ENCODE measurements at places on chromosomes 11 and 22. TPM values are rescaled to one million over a fixed set of nuclear protein-coding genes. Genes with fewer than 3 reads are reported as not detected.

The SERHL2 gene
- 1.0 TPM for total RNA-seq

DNA sequence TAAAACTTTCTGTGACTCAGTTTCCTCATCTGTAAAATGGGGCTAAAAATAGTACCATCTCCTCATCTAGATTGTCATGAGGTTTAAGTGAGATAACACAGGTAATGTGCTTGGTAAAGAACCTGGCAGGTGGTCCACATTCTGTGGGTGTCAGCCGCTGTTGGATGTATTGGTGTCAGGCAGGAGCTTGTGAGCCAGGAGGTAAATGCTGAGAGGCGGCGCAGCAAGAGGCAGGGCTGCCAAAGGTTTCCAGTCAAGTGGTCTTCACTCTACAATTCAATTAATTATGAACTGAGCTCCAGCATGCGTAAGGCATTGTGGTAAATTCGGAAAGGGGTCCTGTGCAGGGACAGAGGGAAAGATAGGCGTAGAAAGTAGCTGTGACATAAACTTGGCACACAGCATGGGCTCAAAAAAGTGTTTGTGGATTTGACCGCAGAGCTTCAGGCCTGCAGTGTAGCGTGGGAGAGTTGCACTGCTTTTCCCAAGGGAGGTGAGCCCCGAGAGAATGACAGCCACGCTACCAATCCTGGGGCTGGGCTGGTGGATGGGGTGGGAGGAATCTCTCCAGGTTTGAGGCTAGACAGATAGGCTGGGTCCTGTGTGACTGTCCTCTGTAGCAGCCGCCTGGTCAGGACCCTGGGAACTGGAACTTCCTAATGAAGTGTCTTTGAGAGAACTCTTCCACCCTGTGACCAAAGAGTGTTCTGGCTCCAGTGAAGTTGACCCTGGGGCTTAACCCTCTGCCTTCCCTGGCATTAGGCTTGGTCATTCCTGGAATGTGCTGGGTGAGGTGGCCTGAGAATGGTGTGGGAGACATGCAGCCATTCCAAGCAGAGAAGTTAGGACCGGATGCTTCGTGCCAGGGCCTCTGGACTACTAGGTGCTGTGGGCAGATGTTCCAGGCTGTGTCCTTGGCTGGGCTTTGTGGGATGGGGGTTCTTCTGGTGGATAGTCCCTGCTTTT, 122.4 kb downstream of the FEZ1 start:
- no peak for DNase-seq
- H3K4me3 ChIP-seq, result no peak overlapping the region
- peaks cover 17% of the 10 kb centered on the region for H3K4me1 ChIP-seq

- H3K4me1 ChIP-seq, result peaks cover 3% of the 10 kb centered on the region
- no peak within 1 kb of the TSS for H3K4me3 ChIP-seq
- no peak for DNase-seq
- peaks cover 30% of the 10 kb centered on the region for H3K27me3 ChIP-seq
- H3K36me3 ChIP-seq, result no peaks in the 10 kb centered on the region
Measured at GRCh38 chr22:22520020-22520656, at the start of gene ZNF280A. Gene ZNF280A, minus strand, starts transcription at chr22:22520270. Its CDS starts 4,640 bp downstream, at chr22:22515630.

GRCh38 chr11:28107191-28107749, 686 bp downstream of the KIF18A start:
- peak overlapping the region; percentile 98 for H3K4me3 ChIP-seq
- H3K36me3 ChIP-seq, result no peaks in the 10 kb centered on the region
- no peak for DNase-seq
- H3K4me1 ChIP-seq, result peaks cover 39% of the 10 kb centered on the region

The BIRC3 gene
- total RNA-seq, result 0.29 TPM

DNA sequence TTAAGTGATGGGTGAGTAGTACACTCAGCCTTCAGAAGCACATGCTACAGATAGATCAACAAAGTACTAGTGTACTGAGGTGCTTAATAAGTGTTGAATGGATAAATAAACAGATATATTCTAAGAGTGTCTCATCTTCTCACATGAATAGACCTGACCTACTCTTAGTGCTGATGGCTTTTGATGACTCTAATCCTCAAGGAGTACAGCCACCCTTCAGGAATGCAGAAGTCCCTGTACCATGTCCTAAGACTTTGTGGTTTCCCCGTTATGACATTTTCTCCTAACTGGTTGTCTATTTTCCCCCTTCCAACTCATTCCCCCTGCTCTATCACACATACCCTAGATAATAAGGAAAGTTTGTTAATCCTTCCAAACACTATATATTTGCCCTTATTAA, 61.6 kb downstream of the C11orf65 start:
- no peak for DNase-seq
- no peaks in the 10 kb centered on the region for H3K36me3 ChIP-seq
- H3K27me3 ChIP-seq, result no peaks in the 10 kb centered on the region
- H3K4me1 ChIP-seq, result peaks cover 22% of the 10 kb centered on the region
- H3K27ac ChIP-seq, result no peak overlapping the region

GRCh38 chr11:133903056-133903455, 53.7 kb downstream of the IGSF9B start:
- no peak for DNase-seq
- H3K4me1 ChIP-seq, result no peaks in the 10 kb centered on the region
- H3K27ac ChIP-seq, result no peak overlapping the region

The FOLH1 gene
- not detected for total RNA-seq

DNA sequence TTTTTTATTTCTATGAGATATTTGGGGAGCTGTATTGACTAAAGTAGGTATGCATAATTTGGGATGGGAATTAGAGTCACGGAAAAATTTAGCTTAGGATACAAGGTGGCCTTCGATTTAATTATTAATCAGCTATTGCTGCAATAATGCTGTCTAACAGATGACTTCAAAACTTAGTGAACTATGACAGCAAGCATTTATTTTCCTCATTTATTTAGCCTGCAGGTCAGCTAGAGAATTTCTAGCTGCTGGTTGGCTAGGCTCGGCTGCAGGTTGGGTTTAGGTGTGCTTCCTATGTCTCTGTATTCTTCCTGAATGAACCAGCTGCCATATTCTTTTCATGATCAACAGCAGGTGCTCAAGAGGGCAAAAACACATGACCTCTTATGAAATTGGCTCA, 181.8 kb upstream of the RAG2 start:
- H3K36me3 ChIP-seq, result no peaks in the 10 kb centered on the region
- H3K4me3 ChIP-seq, result no peak overlapping the region
- no peak overlapping the region for H3K27ac ChIP-seq
- no peaks in the 10 kb centered on the region for H3K4me1 ChIP-seq
- no peaks in the 10 kb centered on the region for H3K27me3 ChIP-seq

The ANGPTL5 gene
- not detected for total RNA-seq

The CABP7 gene
- total RNA-seq, result 0.12 TPM

DNA sequence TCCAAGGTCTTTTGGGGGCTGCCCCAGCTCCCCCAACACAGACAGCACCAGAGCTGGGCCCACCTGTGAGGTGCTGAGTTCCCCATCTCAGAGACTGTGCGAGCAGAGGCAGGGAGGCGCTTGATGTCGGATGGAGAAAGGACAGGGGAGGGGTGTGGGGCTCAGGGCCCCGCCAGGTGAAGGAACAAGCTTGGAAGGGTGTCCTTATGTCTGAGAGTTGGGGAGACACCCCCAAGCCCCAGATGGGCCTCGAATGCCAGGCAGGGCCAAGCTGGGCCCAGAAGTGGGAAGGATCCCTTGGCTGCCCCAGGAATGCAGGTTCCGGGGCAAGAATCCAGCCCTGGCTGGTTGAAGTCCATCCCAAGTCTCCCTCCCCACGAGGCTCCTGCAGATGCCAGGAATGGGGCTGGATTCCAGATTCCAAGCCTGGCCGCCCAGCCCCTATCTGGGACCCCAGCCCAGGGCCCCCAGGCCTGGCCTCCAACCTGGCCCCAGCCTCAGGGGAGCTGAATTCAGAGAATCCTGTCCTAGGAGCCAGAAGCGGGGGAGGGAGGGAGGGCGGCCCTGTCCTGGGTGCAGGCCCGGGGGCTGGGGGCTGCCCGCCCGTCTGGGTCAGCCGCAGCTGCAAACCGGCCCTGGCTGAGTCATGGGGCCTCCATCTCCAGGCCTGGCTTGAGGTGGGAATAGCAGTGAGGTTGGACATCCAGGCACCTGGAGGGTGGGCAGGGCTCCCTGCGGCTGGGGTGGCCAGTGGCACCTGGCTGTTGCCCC, 50.9 kb downstream of the CDKN1C start:
- H3K27ac ChIP-seq, result no peak overlapping the region
- no peaks in the 10 kb centered on the region for H3K36me3 ChIP-seq
- H3K4me3 ChIP-seq, result no peak overlapping the region
- no peak for DNase-seq

GRCh38 chr11:78139422-78140391, at the start of gene ALG8:
Gene ALG8, minus strand, starts transcription at chr11:78139626. Its CDS starts 38 bp downstream, at chr11:78139588.
- H3K27ac ChIP-seq, result peak within 1 kb of the TSS; percentile 97
- H3K4me3 ChIP-seq, result peak within 1 kb of the TSS; percentile 97
- no peaks in the 10 kb centered on the region for H3K27me3 ChIP-seq
- DNase-seq, result peak; percentile 89
- H3K36me3 ChIP-seq, result peaks cover 12% of the 10 kb centered on the region
- H3K4me1 ChIP-seq, result peaks cover 18% of the 10 kb centered on the region

The TP53I11 gene
- 71.8 TPM for total RNA-seq

The DDIAS gene
- total RNA-seq, result 7.8 TPM

DNA sequence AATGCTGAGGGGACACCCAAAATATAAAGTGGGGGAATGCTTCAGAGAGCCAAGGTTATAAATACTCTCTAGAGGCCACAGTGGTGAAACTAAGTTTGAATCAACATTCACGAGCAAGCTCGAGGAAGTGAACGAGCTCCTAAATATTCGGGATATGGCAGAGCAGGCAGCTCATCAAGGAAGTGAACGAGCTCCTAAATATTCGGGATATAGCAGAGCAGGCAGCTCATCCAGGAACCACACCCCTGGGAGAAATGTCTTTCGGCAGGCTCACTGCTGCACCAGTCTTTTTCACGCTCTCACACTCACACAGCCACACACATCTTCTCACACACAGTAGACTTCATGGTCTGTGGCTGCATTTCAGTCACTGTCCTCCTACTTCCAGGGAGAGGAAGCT, 787.5 kb downstream of the OPCML start:
- no peaks in the 10 kb centered on the region for H3K4me1 ChIP-seq
- no peak overlapping the region for H3K4me3 ChIP-seq
- H3K27me3 ChIP-seq, result peaks cover 28% of the 10 kb centered on the region
- DNase-seq, result no peak
- H3K36me3 ChIP-seq, result no peaks in the 10 kb centered on the region
- H3K27ac ChIP-seq, result no peak overlapping the region

The DDB1 gene
- 251 TPM for total RNA-seq

GRCh38 chr11:112279901-112280267, 19.2 kb upstream of the PLET1 start:
- no peak overlapping the region for H3K27ac ChIP-seq
- peaks cover 3% of the 10 kb centered on the region for H3K4me1 ChIP-seq
- peak; percentile 65 for DNase-seq
- peak overlapping the region; percentile 71 for H3K4me3 ChIP-seq

The TST gene
- 41.9 TPM for total RNA-seq

The MYEOV gene
- total RNA-seq, result not detected

- H3K27me3 ChIP-seq, result peaks cover 44% of the 10 kb centered on the region
- no peak overlapping the region for H3K27ac ChIP-seq
- no peak overlapping the region for H3K4me3 ChIP-seq
- DNase-seq, result no peak
- no peaks in the 10 kb centered on the region for H3K4me1 ChIP-seq
- no peaks in the 10 kb centered on the region for H3K36me3 ChIP-seq
Measured at GRCh38 chr22:32177221-32177765, 18.2 kb upstream of the C22orf42 start.

The UBE4A gene
- 49.8 TPM for total RNA-seq

DNA sequence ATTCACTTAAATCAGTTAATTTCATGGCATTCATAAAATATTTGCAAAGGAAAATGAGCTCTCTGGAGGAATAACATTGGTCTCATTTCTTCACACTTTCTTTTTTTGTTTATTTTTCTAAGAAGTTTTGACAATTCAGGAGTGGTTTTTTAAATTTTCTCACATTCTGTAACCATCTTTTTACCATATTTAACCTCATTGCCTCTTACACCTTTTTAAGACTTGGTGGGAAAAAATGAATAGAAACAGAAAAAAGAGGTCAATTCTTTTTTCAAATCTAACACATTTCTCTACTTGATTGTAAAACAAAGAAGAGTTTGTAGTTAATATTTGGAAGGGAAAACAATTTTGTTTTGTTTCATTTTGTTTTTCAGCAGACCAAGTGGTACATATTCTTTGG, 1034.7 kb upstream of the RAG2 start:
- H3K27me3 ChIP-seq, result no peaks in the 10 kb centered on the region
- no peaks in the 10 kb centered on the region for H3K36me3 ChIP-seq
- H3K27ac ChIP-seq, result no peak overlapping the region
- no peak overlapping the region for H3K4me3 ChIP-seq
- no peak for DNase-seq

The C11orf71 gene
- 8.5 TPM for total RNA-seq

GRCh38 chr11:117831661-117832415, 7.3 kb upstream of the FXYD2 start:
- H3K36me3 ChIP-seq, result no peaks in the 10 kb centered on the region
- H3K4me3 ChIP-seq, result no peak overlapping the region
- DNase-seq, result no peak
- H3K4me1 ChIP-seq, result peaks cover 47% of the 10 kb centered on the region

- peaks cover 6% of the 10 kb centered on the region for H3K4me1 ChIP-seq
- no peak for DNase-seq
- peaks cover 20% of the 10 kb centered on the region for H3K27me3 ChIP-seq
- H3K27ac ChIP-seq, result no peak overlapping the region
- H3K36me3 ChIP-seq, result no peaks in the 10 kb centered on the region
Measured at GRCh38 chr11:120306519-120307242, 18.4 kb upstream of the TLCD5 start.

The KCNA4 gene
- total RNA-seq, result 0.27 TPM

The CFL1 gene
- 890 TPM for total RNA-seq

DNA sequence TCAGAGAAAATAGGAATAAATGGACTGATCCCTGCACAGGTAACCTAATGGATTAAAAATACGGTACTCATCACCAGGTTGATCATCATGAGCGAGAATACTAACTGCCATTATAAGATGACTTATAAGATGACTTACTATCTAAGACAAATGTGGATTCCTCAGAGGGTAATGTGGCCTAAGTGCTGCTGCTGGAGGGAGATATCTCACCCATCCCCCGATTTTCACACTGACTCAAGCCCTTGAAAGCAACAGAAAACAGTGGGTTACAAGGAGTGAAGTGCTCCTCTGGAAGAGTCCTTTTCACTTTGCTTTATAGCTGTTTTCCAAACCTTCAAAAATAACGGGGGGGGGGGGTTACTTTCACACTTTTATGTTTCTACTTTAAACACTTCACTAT, 920 bp downstream of the TMEM218 start:
- DNase-seq, result no peak
- H3K27ac ChIP-seq, result peak overlapping the region; percentile 95
- peaks cover 1% of the 10 kb centered on the region for H3K36me3 ChIP-seq
- H3K4me1 ChIP-seq, result peaks cover 10% of the 10 kb centered on the region
- H3K27me3 ChIP-seq, result peaks cover 12% of the 10 kb centered on the region
- peak overlapping the region; percentile 97 for H3K4me3 ChIP-seq

DNA sequence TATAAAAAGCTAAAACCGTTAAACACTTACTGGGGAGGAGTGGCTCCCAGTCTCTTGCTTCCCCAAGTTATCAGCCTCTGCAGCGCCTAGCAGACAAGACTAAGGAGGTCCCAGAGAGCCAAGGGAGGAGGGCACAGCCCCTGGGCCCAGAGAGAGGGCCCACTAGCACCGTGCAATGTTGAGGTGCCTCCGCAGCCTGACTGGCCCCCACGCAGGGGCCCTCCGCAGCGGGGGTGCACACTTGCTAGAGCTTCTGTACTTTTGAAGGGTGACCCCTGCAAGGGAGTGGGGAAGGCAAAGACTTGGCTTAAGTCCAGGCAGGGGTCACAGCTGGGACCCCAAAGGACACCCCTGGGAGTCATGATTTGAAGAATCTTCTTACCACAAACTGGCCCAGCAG, 98.0 kb downstream of the ADAMTS15 start:
- DNase-seq, result no peak
- no peaks in the 10 kb centered on the region for H3K27me3 ChIP-seq
- no peak overlapping the region for H3K4me3 ChIP-seq
- H3K4me1 ChIP-seq, result peaks cover 10% of the 10 kb centered on the region
- H3K36me3 ChIP-seq, result no peaks in the 10 kb centered on the region

Measured in progenitor cell of endocrine pancreas (in vitro differentiated cells).